Stimulated activated CD4-positive, alpha-beta T cell treated with anti-CD3 and anti-CD28 coated beads, Interleukin-1b, Interleukin-23, amount 100 ng/mL, for 24 hours (primary cell): ENCODE measurements at places on chromosomes 11 and 22.

DNA sequence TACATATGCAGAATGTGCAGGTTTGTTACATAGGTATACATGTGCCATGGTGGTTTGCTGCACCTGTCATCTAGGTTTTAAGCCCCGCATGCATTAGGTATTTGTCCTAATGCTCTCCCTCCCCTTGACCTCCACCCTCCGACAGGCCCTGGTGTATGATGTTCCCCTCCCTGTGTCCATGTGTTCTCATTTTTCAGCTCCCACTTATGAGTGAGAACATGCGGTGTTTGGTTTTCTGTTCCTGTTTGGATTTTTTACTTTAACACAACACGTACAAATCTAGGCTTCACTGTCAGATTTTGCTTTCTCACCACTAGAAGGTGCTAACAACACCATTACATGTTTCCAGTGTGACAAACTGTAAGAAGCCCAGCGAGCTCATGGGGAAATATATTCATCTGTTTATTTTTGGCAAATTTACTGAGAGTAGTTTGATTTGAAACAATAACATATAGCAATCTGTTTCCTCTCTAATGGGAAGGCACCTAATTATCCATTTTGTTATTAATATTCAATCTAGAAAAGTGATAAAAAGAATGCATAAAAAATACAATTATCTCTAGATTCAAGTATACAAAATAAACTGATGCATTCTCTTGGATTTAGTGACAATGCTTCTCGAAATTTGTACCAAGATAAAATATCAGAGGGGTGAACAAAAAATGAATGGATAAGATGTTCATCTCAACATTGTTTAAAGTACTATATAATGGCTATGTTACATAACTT lies 23.2 kb upstream of the BIRC3 start:
- DNase-seq: no peak

GRCh38 chr11:10937385-10937771 lies 79.5 kb upstream of the ZBED5 start:
- DNase-seq: no peak

DNA sequence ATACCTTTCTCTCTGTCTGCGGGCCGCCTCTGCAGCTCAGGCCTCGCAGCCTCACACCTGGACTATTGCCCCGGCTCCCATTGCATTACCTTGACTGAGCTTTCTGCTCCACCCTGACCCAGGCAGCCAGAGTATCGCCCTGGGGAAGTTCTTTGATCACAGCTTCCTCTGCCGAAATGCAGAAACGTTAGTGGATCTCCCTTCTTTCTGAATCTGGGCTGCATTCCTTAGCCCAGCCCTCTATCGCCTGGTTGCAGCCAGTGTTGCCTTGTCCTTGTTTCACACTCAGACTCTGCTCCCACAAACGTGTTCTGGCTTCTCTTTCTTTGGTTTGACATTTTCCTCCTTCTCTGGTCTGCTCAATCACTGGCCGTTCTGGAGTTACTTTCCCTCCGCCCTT lies 195.7 kb downstream of the ADAMTS15 start:
- no peak for DNase-seq

GRCh38 chr22:29872144-29872893 lies 10.7 kb upstream of the MTMR3 start:
- no peak for DNase-seq

DNA sequence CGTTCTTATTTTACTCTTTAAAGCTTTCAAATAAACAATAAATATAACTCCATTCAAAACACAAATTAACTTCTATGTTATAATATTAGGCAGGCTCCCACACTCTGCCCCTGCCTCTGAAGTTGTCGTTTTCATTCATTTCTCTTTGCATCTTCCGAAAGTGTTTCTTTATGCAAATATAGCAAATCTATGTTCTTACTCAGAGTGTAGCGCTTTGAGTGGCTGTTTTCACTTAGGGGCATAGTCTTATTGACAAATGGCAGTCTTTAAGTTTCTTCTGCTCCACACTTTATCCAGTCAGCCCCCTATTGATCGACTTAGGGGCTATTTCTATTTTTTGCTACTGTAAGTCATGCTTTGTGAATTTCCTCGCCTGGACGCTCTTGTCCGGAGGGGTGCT lies 45.3 kb upstream of the RTL6 start:
- no peak for DNase-seq

DNA sequence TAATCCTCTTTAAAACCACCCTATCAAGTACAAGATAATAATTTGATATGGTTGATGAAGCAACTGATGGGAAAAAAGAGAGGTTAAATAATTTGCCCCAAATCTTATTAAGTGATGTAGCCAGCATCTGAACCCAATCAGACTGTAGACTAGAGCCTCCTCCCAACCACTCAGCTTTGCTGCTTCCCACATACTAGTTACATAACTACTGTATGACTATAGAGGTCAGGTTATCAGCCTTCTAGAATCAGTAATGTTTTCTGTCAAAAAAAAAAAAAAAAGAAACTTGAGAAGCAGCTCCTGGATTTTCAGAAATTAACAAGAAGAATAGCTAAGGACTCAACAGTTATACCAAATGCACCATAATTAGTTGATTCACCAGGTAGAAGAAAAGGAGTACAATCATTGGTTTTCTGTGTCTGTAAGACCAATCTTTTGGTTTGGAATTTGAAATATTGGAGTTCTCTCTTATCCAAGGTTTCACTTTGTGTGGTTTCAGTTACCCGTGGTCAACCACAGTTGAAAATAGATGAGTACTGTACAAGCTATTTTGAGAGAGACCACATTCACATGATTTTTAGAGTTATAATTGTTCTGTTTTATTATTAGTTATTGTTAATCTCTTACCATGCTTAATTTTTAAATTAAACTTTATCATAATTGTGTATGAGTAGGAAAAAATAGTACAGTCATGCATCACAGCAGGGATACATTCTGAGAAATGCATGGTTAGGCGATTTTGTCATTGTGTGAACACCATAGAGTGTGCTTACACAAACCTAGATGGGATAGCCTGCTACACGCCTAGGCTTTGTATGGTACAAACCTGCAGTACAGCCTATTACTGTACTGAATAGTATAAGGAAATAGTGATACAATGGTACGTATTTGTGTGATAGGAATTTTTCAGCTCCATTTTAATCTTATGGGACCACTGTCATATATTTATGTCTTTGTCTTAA lies 72.2 kb downstream of the PDHX start:
- DNase-seq: no peak

DNA sequence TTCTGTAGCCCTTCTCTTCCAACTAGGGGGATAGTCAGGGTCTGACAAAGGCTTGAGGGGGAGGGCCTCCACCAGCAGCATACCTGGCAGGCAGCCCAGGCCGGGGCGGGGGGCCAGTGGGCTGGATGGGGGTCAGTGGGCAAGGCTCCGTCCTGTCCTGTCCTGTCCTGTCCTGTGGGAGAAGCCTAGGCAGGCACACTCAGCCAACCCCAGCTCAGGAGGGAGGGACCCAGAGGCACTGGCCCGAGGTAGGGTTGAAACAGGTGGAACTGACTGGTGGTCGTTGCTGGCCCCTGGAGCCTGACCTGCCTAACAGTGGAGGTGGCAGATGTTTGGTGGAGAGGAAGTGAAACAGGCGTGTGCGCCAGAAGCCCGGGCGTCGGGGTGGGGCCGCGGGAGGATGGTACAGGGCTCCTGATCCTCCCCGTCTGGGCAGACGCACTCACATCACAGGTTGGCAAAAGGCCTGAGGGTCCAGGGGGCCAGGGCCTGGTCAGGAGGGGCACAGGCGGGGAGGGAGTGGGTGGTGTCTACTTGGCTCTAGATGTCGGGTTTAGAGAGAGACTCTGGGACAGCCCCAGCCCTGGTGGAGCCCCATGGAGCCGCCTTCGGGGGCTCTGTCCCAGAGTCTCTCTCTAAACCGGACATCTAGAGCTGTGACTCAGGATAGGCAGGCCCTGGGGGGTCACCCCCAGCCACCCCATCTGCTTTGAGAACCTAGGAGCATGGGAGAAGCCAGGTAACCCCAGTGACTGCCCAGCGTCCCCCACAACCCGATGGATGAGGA lies 32.5 kb upstream of the GRAMD4 start:
- DNase-seq: no peak

DNA sequence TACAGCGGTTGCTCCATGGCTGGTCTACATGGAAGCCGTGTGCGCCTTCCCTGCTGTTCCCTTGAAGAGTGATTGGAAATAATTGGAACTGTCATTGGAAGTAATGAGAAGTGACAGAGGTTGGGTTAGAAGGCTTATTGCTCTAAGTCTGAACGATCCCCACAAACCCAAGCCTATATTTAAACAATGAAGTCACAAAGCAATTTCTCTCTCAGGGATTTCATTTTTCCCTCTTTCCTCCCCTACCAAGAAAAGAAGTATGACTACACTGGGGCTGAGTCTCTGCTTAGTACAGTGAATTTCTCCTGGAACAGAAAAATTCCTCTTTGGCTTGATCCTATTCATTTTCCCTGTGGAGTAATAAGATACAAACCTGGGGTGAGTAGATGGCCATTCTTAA lies 7.8 kb downstream of the CLMP start:
- no peak for DNase-seq

GRCh38 chr11:121452609-121453150 lies at the start of gene SORL1-AS1:
TSS of gene SORL1-AS1 (minus strand) at chr11:121452967.
- peak; percentile 36 for DNase-seq

- DNase-seq: no peak
Observed at GRCh38 chr11:123378096-123378495, 52.0 kb upstream of the GRAMD1B start.

DNA sequence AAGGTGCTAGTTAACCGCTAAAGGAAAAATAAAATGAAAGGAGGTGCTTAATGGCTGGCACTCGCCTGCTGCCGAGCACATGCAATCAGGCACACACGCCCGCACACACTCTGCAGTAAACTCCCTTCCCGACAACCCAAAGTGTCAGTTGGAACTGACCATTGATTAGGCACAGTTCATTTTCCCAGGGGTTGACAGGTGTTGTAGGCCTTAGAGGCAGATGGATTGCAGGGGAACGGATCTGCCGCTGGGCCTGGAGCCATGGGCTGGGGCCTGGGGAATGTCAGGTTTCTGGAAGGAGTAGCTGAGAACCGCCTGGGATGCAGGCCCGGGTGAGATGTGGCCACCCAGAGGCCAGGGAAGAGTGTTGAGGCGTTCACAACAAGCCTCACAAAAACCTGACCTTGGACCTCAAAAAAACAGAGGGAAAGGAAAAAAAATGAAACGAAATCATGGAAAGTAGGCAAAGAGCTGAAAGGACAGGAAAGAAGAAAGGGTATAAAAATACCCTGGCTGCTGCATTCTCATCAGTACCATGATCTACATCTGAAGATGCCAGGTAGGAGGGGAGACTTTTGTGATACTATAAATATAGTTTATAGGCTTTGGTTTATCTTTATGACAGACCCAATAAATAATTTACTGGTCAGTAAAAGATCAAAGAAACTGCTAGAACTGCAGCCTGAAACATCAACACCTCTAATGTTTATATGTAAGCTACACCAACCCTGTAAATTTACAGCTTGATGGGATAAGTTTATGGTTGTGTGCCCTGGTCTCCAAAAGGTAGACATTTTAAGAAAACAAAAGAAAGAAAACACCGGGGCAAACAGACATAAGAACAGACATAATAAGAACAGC lies 313.4 kb downstream of the BUD13 start:
- no peak for DNase-seq

DNA sequence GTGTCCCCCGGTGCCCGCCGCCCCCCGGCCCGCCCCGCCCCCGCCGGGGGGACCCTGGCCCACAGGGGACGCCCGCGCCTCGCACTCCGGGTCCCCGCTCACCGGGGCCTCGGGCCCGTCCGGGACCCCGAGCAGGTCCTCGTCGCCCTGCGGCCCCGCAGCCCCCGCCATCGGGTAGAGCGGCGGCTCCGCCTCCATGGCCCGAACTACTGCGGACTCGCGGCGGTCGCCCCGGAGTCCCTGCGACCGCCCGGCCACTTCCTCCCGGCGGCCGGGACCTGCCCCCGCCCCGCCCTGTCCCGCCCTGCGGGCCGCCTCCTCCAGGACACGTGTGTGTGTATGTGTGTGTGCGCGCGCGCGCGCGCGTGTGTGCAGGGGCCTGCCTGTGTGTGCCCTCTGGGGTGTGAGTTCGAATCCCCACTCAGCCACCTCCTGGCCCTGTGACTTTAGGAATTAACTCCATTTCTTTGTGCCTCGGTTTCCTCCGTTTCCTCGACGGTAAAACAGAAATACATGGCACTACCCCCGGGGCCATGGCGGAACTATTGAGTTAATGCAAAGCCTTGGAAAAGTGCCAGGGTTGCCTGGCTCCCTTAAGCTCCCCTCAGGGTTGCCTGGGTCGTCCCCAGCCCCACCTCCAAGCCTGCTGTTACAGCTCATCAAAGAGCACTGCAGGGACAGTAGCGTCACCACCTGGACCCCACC lies at the start of gene UNC93B1:
TSS of gene UNC93B1 (minus strand) at position 252 of the 705 bp plus-strand sequence. CDS start at position 198, 54 bp downstream.
- peak; percentile 70 for DNase-seq

GRCh38 chr22:42199025-42199424 lies 68.4 kb upstream of the CYP2D6 start:
- DNase-seq: no peak

DNA sequence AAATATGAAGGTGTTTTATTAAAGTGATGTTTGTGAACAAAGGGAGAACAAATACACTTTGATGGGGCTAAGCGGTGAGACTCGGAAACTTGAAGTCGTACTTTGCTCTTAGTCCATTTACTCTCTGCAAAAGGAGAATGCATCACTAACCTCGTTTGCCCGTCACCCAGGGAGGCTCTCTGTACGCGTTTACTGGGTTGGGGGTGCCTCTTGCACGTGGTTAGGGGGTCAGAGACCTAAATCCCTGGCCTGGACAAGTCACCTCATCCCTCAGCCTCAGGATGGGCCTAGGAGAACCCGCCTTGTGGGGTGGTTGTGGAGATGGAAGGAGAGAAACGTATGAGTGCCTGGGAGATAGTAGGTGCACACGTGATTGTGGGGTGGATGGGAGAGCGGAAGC lies 803 bp upstream of the IFT27 start:
- no peak for DNase-seq

- peak; percentile 40 for DNase-seq
Observed at GRCh38 chr11:124865902-124866851, 945 bp downstream of the ROBO3 start.

DNA sequence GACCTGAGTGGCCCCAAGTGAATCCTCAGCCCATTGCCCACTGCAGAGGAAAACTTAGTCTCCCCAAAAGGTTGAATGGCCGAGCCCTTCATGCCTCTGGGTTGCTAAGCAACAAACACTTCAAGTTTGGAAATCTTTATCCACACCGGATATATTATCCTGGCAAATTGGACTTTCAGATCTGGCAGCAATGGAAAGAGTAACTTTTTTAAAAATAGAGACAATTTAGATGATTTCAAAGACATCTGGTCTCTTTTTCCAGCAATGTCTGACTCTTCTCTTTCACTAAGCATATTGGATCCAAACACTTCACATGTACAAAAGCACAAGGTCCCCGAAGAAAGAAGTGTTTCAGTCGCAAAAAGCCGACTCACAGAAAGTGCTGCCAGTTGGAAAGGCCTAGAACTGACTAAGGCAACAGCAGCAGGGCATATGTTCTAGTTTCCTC lies 505.3 kb downstream of the SOX6 start:
- no peak for DNase-seq

- DNase-seq: no peak
Observed at GRCh38 chr22:28600546-28601143, 79.0 kb downstream of the TTC28 start.

DNA sequence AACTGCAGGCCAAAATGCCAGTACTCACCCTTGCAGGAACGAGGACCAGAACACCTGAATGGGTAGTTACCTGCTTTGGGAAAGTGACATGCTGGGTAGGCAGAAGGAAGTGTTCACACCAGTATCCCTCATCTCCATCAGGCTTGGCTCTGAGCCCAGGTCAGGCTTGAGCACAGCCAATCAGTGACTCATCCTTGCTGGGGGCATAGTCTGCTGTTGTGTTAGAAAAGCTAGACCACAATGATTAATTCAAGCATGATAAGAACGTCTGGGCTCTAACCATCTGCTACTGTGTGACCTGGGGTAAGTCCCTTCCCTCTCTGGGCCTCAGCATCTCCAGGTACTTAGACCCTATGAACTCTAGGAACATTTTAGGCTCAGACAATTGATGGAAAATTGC lies 450.4 kb downstream of the MIAT start:
- DNase-seq: no peak
